ENCODE measurements at places on chromosomes 1 and 21.

GRCh38 chr1:44549510-44549909, 124.8 kb downstream of the TMEM53 start:
- no peak for ATAC-seq

GRCh38 chr1:211601982-211602670, 23.2 kb upstream of the SLC30A1 start:
- peak; percentile 79 for ATAC-seq

GRCh38 chr1:181206979-181207790, 118.7 kb downstream of the IER5 start:
- no peak for ATAC-seq

- peak; percentile 53 for ATAC-seq
Measured at GRCh38 chr1:24635195-24635843, 7.8 kb upstream of the SRRM1 start.

DNA sequence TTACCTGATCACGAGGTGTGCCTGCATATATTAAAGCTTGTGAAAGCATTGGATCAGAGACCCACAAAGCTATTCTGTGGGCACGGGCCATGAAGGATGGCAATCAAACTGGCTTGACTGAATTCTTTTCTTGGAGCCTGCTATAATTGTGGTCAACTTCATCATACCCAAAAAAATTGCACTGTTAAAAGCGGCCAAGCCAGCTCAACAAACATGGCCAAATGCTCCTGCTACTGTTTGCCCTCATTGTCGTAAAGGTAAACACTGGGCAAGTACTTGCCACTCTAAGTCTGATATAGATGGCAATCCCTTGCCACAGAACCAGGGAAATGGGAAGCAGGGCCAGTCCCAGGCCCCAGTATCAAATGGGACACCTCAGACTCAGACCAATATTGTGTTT, 6.6 kb upstream of the GSTM5 start:
- ATAC-seq: no peak

DNA sequence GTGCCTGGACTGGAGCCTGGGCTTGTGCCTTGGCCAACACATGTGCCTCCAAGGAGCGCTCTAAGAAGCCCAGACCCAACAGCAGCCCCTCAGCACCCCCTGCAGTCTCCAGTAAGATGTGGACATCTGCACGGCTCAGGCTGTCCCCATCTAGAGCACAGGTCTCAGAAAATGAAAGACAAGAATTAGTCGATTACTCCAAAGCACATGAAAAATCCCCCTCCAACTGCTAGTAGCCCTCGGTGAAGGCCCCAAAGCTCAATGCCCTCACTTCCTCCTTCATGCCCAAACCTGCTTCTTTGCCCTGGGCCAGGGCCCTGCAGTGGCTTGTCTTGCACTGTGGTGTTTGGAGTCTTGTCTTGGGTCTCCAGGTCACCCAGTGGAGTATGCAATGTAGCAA, 21.9 kb upstream of the ERO1B start:
- peak; percentile 72 for ATAC-seq

DNA sequence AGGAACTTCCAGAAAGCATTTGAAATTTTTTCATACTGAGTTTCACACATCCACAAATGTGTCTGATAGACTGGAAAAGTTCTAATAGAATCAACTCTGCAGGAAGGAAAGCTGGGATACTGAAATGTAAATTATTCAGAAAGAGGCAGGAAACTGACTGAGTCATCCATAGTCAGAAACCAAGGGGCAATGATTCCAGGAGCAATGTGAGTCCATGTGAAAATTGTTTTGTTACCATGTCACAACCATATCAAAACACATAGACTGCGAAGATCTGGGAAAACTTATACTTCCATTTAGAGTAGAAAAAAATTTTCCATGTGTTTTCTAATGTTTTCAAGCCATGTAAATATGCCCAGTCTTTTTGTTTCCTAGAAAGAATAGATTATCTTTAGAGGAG, 142.3 kb upstream of the TMPRSS15 start:
- ATAC-seq: no peak

DNA sequence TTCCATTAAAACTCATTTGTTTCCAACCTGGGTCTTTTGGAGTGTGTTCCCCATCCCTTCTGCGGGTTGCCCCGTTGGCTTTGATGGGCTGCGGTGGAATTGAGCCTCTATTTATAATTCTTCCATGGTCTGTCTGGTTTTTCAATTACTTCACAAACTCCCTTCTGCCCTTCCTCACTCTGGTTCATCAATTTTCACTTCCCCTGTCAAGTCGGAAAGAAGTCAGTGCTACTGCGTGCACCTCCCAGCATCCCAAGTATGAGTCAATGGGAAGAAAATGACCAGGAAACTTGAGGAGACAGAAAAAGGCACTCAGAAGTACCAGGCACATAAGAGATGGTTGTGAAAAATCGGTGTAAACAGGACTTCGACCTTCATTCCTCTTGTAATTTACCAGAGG, 126.2 kb downstream of the KAZN start:
- ATAC-seq: no peak

- no peak for ATAC-seq
Measured at GRCh38 chr1:225980005-225980836, 18.9 kb downstream of the SDE2 start.

- no peak for ATAC-seq
Measured at GRCh38 chr1:164369698-164370365, 189.2 kb upstream of the PBX1 start.

GRCh38 chr1:204108312-204109141, 35.6 kb downstream of the SOX13 start:
- no peak for ATAC-seq

DNA sequence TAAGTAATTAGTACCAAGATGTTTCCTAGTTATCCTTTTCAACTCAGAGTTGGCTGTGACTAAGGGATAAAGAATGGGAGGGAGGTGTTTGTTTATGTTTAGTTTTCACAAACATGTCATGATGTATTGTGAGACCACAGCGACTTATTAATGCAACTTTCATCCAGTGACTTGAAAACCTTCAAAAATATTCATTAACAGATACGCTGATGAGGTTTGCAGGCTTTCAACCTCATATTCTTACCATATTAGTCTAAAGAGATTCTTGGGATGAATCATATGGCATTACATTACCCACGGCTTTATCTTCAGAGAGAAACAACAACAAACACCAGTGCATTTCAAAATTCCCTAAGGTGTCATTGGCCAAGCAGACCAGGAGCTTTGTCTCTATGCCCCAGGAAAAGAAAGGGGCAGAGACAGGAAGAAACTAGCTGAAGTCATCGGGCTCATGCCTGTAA, 36.4 kb downstream of the PALMD start:
- no peak for ATAC-seq

- no peak for ATAC-seq
Measured at GRCh38 chr1:108036796-108037562, 72.0 kb upstream of the VAV3 start.

GRCh38 chr1:159826441-159827101, at the start of gene SLAMF8:
SLAMF8 (plus strand) TSS chr1:159826873; CDS start chr1:159826899, 26 bp downstream.
- no peak for ATAC-seq

GRCh38 chr1:6006882-6007281, 14.7 kb upstream of the NPHP4 start:
- ATAC-seq: no peak

- no peak for ATAC-seq
Measured at GRCh38 chr21:45381036-45381787, 23.8 kb upstream of the COL18A1 start.

DNA sequence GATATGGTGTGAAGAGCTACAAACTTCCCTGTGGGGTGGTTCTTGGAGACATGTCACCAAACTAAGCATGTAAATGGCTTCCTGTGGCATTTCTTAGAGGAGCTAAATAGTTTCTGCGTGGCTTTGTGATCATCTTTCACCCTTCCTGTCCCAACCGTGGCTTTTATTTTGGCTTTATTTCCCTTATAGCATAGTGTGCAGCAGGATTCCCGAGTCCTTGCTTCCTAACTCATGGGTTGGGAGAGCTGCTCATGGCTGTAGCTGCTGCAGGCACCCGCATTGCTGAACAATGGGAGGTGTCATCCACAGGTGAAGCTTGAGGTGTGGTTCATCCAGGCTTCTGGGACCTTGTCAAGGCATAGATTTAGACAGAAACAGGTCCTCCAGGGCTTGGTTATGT, 192.0 kb downstream of the SDCCAG8 start:
- ATAC-seq: peak; percentile 98

- ATAC-seq: peak; percentile 24
Measured at GRCh38 chr1:205346956-205347574, 9.7 kb downstream of the KLHDC8A start.

DNA sequence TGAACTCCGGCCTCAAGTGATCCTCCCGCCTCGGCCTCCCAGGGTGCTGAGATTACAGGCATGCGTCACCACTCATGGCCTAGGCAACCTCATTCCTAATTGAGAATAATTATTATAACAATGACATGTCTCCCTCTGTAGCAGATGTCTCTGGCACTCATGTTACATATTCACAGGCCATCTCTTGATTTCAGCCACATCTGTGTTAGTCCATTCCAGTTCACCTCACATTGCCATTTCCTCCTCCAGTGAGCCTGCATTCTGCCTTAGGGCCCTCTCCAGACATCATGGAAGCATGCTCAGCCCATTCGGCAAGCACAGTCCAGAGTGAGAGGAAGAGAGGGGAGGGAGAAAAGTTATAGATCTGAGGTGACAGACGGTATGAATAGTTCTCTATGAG, 32.5 kb downstream of the CDKN2C start:
- ATAC-seq: no peak

DNA sequence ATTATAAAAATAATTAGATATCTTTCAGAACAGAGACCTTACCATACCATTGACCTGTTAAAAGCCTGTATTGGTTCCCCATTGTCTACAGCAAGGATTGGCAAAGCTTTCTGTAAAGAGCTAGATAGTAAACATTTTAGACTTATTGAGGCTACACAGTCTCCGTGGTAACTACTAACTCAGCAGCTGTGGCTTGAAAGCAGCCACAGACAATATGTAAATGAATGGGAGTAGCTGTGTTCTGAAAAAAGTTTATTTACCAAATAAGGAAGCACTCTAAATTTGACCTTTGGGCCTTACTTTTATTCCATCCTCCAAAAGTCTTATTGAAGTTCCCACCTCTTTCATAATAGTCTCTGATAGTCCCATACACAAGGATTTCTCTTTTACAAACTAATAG, 39.7 kb downstream of the NUP210L start:
- no peak for ATAC-seq

- no peak for ATAC-seq
Measured at GRCh38 chr21:45976701-45977311, 4.8 kb upstream of the COL6A1 start.

DNA sequence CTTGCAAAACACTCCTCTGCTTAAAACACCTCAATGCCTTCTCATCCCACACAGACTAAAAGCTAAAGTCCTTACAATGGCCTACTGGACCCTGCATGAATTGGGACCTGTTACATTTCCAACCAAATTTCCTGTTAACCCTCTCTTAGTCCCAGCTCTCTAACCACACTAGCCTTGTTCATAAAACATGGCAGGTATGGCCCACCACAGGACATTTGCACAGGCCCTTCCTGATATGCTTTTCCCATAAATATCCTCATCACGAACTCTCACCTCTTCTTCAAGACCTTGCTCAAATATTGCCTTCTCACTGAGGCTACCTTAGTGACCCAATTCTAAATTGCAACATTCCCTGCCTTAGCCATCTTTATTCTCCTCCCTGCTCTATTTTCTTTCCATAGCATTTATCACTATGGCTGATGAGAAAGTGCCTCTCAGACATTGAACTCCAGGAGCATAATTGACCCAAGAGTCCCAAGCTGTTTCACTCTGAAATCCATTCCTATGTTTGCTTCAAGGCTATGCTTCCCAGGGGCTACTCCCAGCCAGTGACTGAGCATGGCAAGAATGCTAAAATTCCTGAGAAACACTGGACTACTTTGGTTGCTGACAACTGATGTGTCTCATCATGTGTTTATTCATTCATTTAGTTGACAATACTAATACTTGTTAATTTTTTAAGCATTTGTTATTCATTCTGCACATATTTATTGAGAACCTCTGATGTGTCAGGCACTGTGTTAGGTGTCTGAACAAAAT, 2.7 kb upstream of the PALMD start:
- ATAC-seq: no peak

- ATAC-seq: no peak
Measured at GRCh38 chr1:77424236-77424635, 142.4 kb downstream of the AK5 start.

GRCh38 chr1:227893949-227894721, 53.6 kb downstream of the WNT9A start:
- no peak for ATAC-seq

DNA sequence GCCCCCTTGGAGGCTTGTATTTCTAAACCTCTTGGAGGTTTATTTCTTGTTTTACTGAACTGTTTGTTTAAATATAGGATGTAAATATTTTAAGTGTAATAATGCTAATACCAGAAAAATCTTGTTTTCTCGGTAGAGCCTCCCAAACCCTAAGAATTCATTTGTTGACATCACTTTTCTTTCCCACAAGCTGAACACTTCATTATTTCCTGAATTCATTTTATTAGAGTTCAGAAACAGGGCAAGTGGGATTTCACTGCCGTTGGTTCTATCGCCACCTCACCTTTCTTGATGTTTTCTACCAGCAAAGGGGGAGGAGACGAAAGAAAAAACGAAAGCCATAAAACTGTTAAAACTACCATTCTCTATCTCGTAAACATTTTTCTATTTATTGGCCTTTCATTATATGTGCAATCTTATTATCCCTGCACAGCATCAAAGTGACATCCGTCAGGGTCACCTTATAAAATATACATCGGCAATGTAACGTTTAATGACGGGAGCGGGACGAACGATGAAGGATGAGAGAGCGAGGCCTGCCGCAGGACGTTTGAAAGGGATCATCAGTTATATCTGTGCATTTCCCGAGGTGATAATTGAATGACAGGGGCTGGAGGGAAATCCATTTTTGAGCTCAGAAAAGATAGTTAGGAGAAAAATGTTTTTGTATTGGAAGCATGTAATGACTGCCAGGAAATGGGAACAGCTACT, 59.5 kb downstream of the SLC45A1 start:
- no peak for ATAC-seq

DNA sequence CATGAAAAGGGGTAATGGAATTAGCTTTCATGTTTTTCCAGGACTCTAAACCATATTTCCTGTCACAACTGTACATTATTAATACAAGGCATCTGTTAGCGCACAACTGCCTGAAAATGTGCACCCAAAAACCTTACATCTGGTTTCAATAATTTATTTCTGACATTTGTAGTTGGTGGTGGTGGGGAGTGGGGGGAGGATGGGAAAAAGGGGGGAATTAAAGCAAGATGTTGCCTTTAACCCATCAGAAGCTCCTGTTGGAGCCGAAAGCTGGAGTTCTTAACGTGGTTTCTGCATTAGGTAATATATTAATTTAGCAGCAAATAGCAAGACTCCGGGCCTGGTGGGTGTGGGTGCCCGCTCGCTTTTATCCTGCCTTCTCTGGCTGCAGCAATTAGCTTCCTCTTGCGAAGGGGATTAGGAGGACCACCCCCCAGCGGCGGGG, 36.9 kb upstream of the HHAT start:
- no peak for ATAC-seq

- ATAC-seq: no peak
Measured at GRCh38 chr21:45848805-45849204, 132.8 kb upstream of the COL6A1 start.

GRCh38 chr21:25361097-25361496, 246.2 kb downstream of the MRPL39 start:
- no peak for ATAC-seq

- ATAC-seq: no peak
Measured at GRCh38 chr1:202708456-202709275, 1.6 kb downstream of the SYT2 start.

- ATAC-seq: no peak
Measured at GRCh38 chr1:29674627-29675326, 438.5 kb downstream of the PTPRU start.

- no peak for ATAC-seq
Measured at GRCh38 chr1:246577082-246577719, 10.9 kb downstream of the CNST start.

GRCh38 chr1:224273641-224274040, 56.3 kb downstream of the NVL start:
- no peak for ATAC-seq
